ENCODE measurements at places on chromosomes 6 and 20.

GRCh38 chr6:148972481-148972880 lies 225.7 kb downstream of the UST start:
- DNase-seq = no peak

DNA sequence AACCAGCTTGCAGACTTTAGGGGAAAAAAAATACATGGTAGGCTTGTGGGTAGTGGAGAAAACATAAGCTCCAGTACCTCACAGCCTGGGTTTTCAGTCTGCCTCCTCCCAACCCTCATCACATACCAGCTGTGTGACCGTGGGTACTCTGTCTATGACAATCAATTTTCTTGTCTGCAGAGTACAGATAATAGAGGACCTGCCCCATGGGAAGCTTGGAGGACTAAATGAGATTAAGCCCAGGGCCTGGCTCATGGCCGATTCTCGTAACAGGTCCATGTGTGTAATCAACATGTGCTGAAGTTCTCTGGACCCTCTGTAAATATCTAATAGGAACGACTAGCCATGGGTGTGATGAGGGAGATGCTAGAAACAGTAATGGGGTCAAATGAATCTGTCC lies 34.0 kb downstream of the NT5E start:
- no peak for DNase-seq

DNA sequence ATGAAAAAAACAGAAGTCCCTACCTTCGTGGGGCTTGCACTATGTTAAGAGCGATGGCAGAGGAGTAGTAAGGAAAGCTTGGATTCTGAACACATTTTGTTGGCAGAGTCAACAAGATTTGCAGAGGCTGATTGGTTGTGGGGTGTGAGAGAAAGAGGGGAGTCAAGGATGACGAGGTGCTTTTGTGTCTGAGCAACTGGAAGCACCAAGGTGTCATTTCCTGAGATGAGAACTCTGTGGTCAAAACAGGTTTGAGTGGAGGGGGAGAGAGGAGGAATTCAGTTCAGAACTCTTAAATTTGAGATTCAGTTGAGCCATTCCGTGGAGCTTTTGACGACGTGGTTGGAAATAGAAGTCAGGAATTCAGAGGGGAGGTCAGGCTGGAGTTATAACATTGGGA lies 3.5 kb downstream of the OCSTAMP start:
- DNase-seq = no peak

DNA sequence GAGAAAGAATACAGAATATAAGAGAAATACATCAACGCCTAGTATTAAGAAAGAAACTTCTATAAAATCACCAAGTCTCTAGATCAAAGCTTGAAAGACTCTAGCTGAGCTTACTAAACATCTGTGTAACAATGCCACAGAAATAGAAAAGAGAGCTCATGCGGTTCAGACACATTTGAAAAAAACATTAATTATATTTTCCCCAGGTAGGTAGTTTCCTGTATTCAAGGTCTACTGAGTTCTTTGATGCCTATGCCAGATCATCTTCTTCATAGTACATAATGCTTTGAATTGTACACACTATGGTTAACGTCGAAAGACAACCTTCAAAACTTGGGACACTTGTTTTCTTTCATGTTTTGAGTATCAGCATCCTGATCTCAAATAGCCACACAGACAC lies 11.3 kb downstream of the MOXD1 start:
- DNase-seq = no peak

DNA sequence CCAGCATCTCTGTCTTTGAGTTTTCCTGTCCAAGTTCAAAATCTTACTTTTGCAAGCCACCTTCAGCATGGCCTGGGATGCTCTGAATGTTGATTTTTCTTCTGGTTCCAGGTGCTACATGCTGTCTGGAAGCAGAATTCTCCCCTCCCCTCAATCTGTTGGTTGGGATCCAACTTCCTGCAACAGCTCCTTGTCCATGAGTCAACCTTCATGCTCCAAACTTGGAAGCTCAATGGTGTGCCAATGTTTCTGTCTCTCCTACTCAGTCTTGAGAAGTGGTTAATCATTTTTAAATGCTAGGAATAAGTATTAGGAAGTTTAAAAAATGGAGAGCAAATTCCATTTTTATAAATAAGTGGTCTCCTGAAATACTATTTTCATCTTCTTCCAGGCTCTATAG lies 33.2 kb upstream of the PLEKHG1 start:
- DNase-seq = no peak

DNA sequence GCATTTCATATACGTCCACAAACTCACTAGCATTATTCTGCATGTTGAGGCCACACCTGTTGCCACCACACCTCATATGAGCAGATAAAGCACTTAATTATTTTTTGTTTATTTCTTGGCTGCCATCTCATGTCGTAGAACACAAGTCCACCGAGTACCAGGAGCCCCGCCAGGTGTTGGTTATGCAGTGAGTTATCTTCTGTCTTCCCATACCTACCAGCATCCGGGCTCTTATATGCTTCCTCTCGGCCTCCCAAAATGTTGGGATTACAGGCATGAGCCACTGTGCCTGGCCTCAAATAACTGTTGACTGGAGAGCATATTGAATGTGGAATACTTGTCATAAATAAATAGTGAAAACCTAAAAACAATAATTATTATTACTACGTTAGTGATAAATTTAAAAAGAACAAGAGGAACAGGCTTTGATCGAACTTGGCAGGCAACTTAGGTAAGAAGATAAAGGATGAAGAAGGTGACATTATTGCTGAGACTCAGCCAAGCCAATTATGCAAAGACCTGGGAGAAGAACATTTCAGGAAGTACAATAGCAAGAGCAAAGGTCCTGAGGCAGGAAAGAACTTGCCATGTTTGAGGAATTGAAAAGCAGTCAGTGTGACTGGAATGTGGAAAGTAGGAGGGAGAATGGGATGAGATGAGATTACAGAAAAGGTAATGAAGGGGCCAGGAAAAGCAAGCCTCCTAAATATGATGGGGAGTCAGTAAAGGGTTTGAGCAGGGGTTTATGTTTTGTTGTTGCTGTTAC lies 12.6 kb upstream of the SLC23A2 start:
- DNase-seq = no peak

GRCh38 chr20:10800288-10800687 lies 126.5 kb upstream of the JAG1 start:
- no peak for DNase-seq

DNA sequence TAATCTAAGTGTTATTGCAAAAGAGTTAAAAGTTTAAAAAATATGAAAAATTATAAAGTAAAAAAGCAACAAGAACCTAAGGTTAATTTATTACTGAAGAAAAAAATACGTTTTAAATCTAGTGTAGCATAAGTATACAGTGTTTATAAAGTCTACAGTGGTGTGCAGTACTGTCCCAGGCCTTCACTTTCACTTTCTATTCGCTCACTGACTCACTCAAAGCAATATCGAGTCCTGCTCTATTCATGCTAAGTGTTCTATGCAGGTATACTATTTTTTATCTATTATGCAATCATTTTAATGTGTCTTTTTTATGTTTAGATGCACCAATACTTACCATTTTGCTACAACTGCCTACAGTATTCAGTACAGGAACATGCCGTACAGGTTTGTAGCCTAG lies 113.0 kb downstream of the MANEA start:
- DNase-seq = no peak

DNA sequence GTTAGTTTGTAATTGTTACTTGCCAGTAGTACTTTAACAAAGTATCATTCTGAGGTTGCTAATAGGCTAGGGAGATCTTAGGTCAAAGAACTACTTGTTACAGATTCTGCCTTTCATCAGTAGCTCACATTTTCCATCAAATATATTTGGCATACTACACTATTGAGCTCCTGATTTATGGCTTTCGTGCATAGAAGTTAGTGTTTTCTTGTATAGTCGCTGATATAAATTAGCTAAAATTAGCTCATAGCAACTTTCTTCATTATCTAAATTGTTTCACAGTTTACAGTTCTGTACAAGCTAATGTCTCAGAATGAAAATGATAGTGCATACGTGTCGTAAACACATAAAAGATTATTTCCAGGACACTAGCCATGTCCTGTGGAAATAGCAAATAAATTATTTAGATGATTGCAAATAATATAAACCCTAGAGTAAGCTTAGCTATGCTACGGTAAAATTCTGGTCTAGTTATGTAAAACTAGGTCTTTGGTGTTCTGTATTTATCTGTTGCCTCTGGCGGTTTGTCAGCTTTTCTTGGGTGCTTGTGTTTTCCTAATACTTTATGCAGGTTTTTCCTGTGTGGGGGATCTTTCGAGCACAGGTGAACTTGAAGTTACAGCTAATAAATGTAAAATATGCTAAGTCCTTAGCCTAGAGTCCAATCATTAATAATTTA lies 15.1 kb downstream of the PDE7B start:
- no peak for DNase-seq

GRCh38 chr6:291204-291696 lies 1.0 kb upstream of the DUSP22 start:
- no peak for DNase-seq

- DNase-seq = no peak
Measured at GRCh38 chr6:163352011-163352685, 62.4 kb upstream of the QKI start.

DNA sequence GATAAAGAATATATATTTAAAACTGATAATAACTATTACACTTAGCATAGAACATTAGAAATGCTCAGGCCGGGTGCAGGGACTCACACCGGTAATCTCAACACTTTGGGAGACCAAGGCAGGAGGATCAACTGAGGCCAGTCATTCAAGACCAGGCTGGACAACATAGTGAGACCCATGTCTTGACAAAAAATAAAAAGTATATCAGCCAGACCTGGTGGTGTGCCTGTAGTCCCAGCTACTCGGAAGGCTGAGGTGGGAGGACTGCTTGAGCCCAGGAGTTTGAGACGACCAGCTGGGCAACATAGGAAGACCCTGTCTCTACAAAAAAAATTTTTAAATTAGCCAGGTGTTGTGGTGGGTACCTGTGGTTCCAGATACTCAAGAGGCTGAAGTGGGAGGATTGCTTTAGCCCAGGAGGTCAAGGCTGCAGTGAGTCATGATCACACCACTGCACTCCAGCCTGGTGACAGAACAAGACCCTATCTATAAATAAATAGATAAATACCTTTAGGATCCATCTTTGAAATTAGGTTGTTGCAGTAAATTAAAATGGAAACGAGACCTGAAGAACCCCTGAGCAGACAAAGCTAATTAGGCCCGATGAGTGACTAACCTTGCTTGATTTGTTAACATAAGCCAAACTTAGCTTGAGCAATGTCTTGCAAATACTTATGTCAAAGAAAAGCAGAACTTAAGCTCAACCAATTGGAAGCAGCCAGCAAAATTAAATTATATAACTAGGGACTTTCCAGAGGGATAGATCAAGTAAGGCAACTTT lies 75.8 kb upstream of the E2F3 start:
- no peak for DNase-seq

DNA sequence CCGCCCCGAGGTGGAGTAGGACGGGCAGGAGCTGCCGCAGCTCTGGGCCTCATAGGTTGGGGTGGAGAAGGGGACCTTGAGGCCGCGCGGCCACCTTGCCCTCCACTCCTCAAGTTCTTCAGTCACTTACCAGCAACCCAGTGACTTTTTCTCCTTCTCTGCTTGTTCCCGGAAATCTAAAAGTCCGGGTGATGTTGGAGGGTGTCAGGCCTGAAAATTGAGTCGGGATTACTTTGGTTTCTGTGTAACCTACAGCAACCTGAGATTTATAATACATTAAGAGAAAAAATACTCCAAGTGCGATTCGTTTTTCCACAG lies 338 bp downstream of the RWDD1 start:
- DNase-seq = no peak

- DNase-seq = no peak
Measured at GRCh38 chr6:168102315-168102985, 23.4 kb upstream of the FRMD1 start.

DNA sequence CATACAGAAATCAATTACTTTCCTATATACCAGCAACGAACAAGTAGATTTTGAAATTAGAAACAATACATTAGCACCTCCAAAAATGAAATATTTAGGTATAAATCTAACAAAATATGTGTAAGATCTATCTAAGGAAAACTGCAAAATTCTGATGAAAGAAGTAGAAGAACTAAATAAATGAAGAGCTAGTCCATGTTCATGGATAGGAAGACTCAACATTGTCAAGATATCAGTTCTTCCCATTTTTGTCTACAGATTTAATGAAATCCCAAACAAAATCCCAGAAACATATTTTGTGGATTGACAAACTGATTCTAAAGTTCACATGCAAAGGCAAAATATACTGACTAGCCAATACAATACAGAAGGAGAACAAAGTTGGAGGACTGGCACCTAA lies 33.7 kb downstream of the PREP start:
- DNase-seq = no peak

GRCh38 chr20:19568128-19568527 lies 189.9 kb upstream of the RIN2 start:
- DNase-seq = no peak

DNA sequence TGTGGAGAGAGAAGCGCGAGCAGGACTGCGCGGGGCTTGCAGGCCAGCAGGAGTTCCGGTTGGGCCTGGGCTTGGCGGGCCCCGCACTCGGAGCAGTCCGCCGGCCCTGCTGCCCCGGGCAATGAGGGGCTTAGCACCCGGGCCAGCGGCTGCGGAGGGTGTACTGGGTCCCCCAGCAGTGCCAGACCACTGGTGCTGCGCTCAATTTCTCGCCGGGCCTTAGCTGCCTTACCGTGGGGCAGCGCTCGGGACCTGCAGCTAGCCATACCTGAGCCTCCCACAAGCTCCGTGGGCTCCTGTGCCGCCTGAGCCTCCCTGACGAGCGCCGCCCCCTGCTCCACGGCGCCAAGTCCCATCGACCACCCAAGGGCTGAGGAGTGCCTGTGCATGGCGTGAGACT lies 89.0 kb upstream of the MBOAT1 start:
- no peak for DNase-seq

- no peak for DNase-seq
Measured at GRCh38 chr6:52152711-52153160, 33.4 kb upstream of the IL17A start.

- no peak for DNase-seq
Measured at GRCh38 chr6:91462241-91462640, 875.4 kb upstream of the MAP3K7 start.

DNA sequence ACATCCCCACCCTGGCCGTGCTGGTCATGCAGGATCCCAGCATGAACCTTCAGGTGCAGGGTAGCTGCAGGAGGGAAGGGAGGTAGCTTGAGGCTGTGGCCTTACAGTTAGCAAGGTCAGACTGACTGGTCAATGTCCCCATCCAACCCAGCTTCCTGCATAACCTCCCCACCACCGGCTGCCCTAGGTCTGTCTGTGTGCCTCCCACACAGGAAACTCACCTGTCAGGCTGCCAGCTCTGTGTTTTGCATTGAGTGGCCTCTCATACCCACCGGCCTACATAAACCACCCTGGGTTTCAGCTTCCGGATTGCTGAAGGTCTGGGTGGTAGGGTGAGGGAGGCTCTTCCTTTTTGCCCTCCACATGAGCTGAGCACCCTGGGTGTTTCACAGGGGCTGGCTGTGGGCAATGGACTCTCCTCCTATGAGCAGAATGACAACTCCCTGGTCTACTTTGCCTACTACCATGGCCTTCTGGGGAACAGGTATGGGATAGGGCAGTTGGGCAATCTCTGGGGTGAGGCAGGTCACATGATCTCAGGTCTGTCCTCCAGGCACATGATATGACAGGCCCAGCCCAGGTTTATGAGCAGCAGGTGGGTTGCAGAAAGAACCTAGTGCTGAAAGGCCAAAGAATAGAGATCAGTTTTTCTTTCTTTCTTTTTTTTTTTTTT lies 1.8 kb downstream of the CTSA start:
- DNase-seq = no peak
